ENCODE measurements at places on chromosomes 7 and 10.

GRCh38 chr10:52284416-52285013 lies 29.6 kb upstream of the DKK1 start:
- DNase-seq, result no peak

DNA sequence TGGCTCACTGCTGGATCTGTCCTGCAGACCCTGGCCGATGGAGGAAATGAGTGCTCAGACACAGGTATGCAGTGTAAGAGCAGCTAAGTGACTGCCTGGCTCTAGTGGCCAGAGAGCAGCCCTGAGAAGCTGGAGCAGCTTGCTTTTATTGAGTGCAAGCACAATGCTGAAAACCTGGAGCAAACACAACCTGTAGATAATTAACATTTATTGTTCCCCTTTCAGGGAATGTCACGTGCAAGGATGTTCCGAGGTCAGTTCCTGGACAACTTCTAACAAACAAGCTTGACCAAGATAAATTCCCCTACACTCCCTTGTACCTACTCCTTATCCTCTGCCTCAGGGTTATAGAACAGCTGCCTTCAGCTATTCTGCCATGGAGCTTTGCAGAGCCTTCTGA lies 31.3 kb downstream of the DDC start:
- DNase-seq, result no peak

- DNase-seq, result no peak
Observed at GRCh38 chr10:75803816-75804552, 372.6 kb downstream of the LRMDA start.

- no peak for DNase-seq
Observed at GRCh38 chr7:90238583-90238982, 6.4 kb upstream of the CFAP69 start.

- DNase-seq, result peak; percentile 33
Observed at GRCh38 chr7:136874393-136875032, 6.1 kb downstream of the CHRM2 start.

DNA sequence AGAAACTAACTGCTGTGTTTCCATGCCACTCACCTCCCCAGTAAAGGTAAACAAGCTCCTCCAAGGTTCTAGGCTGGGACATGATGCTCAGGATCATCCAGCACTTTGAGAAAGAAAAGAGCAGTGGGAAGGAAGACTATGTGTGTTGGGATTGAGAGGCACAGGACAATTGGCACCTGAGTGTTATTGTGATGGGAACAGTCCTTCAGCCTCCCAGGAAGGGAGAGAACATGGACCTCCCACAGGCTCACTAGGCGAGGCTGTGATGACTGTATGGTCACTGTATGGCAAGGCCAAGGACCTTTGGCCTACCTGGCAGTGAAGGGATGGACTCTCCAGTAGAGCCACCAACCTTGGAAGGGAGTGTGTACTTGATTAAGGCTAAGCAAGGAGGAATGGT lies 123.2 kb upstream of the UNC5B start:
- no peak for DNase-seq

DNA sequence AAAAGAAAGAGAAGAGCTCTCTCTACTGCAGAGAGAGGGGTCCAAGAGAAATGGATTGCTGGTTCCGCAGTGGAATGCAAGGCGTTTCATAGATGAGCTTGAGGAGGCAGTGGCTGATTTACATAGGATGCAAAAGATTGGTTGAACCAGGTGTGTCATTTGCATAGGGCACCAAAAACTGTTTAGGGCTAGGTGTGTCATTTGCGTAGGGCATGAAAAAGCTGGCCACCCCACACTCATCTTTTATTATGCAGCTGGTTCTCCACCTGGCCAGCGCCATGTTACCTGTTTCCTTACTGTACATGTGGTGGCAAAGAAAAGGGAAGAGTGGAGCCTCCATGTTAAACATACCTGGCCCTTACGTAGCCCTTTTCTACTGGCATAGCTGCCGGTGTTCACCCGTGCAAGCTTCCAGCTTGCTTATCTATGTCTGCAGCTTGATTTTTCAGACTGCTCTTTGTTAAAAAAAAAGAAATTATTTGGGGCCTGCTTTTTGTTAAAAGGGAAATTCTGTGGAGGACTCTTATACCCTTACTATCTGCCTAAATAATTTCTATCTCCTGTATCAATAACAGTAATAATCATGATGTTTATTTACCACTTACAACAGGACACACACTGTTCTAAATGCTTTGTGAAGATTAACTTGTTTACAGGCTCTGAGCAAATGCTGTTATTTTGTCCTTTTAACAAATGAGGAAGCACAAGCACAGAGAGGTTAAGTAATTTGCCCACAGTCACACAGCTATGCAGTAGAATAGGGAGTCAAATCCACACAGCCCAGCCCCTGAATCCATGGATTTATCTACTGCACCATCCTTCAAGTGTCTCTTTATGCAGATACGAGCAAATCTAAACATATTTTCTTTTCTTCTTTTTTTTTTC lies 33.3 kb downstream of the CASP7 start:
- DNase-seq, result no peak

Measured in iris pigment epithelial cell (primary cell).